ENCODE measurements at places on chromosomes 13 and 19. TPM values are rescaled to one million over a fixed set of nuclear protein-coding genes. Genes with fewer than 3 reads are reported as not detected.

Gene RDH8
- not detected for total RNA-seq

Gene PCDH17
- 1.1 TPM for total RNA-seq

DNA sequence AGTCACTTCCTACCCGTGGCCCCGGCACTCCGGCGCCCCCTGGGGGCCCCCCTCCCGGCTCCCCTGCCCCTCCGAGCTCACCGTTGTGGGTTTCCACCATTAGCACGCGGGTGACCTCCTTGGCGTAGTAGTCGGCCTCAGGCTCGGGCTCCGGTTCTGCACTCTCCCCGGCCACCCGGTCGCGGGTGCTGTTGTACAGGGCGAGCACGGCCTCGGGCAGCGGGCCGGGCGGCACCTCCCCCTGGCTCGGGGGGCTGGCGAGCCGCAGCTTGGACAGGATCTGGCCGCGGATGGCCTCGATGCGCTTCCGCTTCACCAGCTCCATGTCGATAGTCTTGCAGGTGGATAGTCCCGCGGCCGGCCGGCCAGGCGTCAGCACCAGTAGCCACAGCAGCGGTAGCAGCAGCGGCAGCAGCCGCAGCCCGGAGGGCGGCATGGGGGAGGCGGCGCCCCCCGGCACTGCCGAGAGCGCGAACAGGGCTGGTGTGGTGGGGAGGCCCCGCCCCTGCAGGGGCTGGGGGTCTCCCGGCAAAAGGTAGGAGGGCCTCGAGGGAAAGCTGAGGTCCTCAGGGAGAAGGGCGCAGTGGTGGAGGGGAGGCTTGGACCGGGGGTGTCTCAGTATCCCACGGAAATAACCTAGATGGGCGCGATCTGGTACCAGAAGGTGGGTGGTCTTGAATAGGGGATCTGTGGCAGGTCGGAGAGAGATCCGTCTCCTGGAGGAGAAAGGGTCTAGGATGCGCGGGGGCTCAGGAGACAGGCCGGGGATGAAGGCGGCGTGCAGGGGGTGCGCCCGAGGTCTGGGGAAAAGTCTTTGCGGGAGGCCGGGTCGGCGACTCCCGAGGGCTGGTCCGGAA lies 885 bp downstream of the TGFB1 start:
- DNase-seq: peak; percentile 72

Gene OR7D2
- 0.05 TPM for total RNA-seq

DNA sequence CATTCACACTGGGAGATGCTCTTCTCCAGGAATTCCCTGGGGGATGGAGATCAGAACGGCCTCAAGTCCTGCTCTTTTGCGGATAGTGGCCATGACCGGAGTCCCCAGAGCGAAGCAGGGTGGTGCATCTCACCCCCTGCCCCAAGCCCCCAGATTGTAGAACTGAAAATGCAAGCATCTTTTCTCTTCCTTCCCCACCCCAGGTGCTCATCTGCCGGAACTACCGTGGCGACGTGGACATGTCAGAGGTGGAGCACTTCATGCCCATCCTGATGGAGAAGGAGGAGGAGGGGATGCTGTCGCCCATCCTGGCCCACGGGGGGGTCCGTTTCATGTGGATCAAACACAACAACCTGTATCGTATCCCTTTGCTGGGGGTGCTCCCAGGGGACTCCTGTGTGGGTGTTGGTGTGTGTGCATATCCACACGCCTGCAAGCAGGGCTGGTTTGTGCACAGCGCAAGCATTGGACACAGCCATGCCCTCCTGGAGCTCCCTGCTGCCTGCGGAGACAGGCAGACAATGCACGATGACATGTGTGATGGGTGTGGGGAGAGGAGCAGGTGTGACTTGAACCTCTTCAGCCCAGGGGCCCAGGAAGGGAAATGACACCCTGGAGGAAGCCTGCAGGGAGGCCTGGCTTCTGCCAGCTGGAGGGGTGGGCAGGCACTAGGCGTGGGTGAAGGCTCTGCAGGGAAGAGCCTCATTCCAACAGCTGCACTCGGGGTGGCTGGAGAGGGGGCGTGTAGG lies 5.7 kb downstream of the AP1M1 start:
- no peak for DNase-seq
